CD4-positive, alpha-beta T cell (primary cell): ENCODE measurements at places on chromosomes 7 and 10.

GRCh38 chr10:12974078-12974477 lies 27.4 kb downstream of the CCDC3 start:
- no peak for DNase-seq

DNA sequence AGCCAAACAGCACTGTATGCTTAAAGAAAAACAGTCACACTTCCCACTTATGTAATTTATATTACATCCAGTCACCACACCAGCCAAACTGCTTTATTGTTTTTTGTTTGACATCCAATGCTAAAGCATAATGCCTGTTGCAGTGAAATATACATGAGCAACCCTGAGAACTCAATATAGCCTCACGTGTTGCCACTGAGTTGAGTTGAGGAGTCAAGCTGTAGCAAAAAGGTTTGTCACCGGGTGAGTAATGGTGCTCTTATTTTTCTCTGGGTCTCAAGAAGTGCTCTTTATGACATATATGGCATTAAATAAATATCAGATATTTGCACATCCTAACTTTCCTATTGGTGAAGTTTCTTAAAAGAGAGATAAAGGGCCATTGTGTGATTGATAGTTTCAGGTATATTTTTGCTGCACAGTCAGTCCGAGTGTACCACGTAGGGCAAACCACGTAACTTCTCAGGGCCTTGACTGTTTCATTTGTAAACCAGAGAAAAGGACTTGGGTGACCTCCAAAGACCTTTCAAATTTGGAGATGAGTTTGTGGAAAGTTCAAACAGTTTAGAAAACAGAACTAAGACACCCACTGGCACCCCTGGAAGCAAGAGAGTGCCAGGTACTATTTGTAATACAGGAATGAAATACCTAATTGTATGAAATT lies 168.5 kb downstream of the CFTR start:
- DNase-seq = no peak

DNA sequence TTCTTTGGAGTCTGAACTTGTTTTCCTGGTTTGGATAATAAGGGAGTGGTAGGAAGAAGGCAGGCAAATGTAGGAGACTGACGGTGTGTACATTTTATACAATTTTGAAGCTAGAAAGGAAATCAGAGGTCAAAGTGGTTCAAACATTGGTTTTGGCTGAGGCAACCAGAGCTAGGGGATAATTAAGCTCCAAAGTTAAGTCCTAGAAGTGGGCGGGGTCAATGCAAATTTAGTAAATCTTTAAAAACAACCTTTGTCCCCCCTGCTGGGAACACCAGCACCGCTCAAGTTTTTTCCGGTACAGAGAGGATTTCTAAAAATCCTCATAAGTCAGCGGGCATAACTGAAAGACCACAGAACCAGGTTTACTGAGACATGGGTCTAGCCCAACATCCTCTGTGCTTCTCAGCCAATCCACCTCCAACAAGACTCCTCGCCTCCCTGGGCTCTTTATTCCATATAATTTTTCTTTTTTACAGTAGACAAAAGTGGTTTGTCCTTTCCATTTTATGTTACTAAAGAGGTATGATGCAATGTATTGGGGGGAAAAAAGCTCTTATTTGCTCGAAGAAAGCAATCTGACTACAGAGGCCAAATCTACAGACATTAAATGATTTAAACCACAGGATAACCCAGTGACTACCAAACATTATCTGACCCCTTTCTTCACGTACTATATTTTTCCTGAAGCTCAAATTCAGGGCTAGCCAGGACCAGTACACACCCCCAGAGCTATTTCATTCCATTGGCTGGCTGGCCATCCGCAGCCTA lies 1.6 kb downstream of the GLUD1 start:
- DNase-seq = no peak

- no peak for DNase-seq
Observed at GRCh38 chr10:91511549-91512330, 101.6 kb downstream of the HECTD2 start.

- DNase-seq = no peak
Observed at GRCh38 chr7:30466266-30466665, 12.3 kb downstream of the NOD1 start.

- DNase-seq = no peak
Observed at GRCh38 chr10:71216751-71217265, 4.4 kb downstream of the UNC5B start.

GRCh38 chr10:101778781-101779543 lies 3.0 kb upstream of the FGF8 start:
- no peak for DNase-seq

DNA sequence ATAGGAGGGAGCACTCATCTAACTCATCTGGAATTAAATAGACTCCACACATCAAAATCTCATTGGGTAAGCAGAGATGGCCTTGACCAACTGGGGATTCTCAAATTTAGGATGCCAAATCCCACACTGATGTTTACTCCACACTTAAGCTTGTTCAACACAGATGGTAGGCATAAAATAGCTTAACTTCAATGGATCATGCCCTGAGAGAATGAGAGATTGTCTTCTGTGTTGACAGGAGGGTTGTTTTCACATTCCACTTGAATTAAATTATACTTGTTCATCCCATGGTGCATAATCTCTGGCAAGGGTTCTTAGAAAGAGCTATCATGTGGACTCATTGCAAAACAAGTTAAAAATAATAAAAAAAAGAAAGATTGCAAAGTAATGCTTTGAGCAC lies 391.4 kb downstream of the PLXDC2 start:
- no peak for DNase-seq

GRCh38 chr10:4515721-4516120 lies 310.3 kb upstream of the AKR1E2 start:
- no peak for DNase-seq

GRCh38 chr7:151125470-151125845 lies 39.2 kb downstream of the AGAP3 start:
- DNase-seq = no peak

DNA sequence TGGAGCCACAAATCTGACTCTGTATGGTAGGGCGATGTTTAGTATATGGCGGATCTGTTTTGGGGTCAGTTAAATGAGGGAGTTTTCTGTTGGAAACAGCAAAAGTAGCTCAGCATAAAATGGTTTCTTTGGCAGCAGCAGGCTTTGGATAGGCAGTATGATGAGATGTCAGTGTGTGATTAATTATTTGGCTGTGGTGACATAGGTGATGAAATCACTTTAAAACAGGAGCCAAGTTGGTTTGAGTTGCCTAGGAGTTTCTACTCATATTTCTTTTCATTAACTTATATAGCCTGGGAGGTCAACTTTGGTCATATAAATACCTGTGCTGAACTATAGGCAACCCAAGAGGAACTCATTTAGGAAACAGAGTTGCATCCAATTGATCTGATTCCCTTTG lies 291.2 kb downstream of the LRMDA start:
- DNase-seq = no peak

GRCh38 chr7:142835487-142835886 lies 19.4 kb upstream of the EPHB6 start:
- DNase-seq = no peak

DNA sequence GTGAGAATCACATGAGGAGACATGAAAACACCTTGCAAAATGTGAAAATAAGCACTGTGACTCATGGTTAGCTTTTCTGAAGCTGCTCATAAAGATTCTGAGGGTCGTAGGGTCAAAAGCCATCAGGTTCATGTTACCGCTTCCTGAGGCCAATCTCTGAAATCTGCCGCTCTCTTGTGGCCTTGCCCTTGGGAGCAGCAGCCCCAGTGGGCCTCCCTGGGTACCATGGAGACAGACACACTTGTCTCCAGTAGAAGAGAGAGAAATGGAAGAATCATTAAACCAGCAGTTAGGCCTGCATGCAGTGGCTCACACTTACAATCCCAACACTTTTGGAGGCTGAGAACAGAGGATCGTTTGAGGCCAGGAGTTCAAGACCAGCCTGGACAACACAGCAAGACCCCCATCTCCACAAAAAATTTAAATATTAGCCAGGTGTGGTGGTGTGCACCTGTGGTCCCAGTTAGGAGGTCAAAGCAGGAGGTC lies 42.8 kb downstream of the NIPSNAP2 start:
- DNase-seq = no peak

DNA sequence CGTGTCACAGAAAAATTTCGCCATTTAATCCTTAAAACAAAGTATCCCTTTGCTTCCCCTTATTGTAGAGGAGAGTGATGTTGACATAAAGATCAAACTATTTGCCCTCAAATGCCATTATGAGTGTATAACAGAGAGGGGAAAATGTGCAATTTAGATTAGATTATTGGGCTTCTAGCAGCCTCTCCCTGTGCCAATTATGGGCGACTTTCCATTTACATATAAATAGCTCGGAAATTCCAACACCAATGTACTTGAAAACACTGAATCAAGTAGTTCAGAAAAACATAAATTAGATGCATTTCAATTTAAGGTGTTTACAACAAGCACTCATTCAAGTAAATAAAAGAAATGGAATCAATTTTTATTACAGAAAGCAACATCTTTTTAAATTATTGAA lies 64.6 kb upstream of the LRRN3 start:
- DNase-seq = no peak

DNA sequence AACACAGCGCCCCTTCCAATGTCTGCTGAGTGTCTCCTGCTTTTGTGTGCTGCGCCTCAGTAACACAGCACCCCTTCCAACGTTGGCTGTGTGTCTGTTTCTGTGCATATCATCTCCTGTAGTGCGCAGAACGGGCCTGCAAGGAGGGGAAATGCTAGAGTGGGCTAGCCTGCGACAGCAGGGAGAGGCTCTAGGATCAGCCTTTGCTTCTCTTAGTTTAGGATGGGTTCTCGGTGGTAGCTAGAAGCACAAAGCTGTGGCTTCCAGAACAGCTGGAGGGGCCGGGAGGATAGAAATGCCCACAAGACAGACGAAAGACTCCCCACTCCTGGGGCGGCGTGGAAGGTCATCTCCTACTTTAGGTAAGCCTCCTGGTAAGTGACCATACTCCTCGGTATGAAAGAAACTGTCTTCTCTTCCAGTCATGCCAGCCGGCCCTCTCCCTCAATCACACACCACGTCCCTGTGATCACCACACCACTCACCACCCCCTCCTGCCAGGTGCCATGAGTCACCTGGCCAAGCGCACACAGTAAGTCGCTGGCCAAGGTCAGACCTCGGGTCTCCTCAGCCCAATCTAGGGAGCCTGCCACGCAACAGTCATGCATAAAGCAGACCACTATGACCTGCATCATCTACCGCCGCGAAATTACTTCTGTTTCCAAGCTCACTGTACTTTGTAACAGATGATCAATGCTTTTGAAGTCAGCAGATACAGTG lies 4.8 kb downstream of the PITRM1 start:
- DNase-seq = no peak

- DNase-seq = no peak
Observed at GRCh38 chr10:51382181-51382580, 307.9 kb downstream of the PRKG1 start.

DNA sequence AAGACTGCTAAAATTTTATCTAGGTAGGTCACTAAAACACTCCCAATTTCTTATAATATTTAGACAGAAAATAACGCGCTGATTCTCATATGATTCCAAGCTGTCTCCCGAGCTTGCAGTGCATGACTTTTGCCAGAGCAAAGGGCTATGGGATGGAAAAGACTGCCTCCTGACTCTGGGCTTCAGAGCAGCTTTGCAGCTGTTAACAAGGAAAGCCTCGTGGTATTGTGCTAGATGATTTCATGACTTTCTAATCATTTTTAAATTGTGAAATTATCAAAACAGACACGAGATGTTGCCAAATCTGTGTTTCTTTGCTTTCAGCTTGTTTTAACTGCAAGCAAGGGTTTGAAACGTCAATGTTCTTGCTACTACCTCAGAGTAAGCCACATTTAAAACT lies 238.3 kb downstream of the AGMO start:
- no peak for DNase-seq

- no peak for DNase-seq
Observed at GRCh38 chr10:79181227-79181626, 112.5 kb downstream of the ZMIZ1 start.

GRCh38 chr10:49837051-49837478 lies 74.9 kb upstream of the OGDHL start:
- no peak for DNase-seq

- DNase-seq = no peak
Observed at GRCh38 chr10:44178856-44179255, 206.0 kb downstream of the CXCL12 start.

GRCh38 chr10:43491855-43492254 lies 54.9 kb downstream of the ZNF487 start:
- DNase-seq = no peak

GRCh38 chr7:46752881-46753366 lies 829.0 kb downstream of the TNS3 start:
- DNase-seq = no peak

- no peak for DNase-seq
Observed at GRCh38 chr10:60417901-60418300, 28.2 kb upstream of the ANK3 start.

DNA sequence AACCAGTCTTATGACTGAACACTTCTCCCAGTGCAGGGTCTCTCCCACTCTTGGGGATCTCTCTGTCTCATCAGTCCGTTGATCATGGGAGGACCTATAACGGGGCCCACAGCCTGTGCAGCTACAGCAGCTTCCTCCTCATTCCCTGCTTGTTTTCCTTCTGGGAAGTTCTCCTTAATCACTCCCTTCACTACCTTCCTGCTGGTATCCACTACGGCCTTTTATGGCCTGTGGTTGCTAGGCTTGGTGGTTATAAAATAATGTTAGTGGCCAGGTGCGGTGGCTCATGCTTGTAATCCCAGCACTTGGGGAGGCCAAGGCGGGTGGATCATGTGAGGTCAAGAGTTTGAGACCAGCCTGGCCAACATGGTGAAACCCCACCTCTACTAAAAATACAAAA lies 3.5 kb upstream of the ZNF282 start:
- DNase-seq = no peak

GRCh38 chr10:49688261-49688846 lies 8.9 kb downstream of the C10orf53 start:
- no peak for DNase-seq

DNA sequence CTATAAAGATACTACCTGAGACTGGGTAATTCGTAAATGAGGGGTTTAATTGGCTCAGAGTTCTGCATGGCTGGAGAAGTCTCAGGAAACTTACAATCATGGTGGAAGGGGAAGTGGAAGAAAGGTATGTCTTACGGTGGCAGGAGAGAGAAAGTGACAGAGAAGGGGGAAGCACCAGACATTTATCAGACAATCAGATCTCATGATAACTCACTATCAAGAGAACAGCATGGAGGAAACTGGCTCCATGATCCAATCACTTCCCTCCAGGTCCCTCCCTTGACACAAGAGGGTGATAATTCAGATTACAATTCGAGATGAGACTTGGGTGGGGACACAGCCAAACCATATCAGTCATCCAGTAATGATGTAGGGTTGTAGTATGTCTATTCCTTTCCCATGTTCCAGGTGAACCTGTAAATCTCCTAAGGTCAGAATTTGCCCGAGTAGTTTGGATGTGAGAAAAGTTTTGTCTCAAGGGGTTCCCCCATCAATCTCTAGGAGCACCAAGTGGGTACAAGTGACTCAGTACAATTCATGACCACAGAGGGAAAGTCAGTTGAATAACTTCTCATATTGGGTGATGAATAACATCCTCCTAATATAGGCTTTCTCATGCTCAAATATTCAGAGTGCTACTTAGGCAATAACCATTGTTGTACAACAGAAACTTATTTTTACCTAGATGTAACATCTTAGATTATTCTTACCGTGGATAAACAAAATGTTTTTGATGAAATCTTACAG lies 39.7 kb upstream of the MTPN start:
- DNase-seq = no peak

- no peak for DNase-seq
Observed at GRCh38 chr10:48667960-48668590, 16.6 kb upstream of the WDFY4 start.
